ENCODE measurements at places on chromosomes 4 and X.

GRCh38 chrX:123771449-123772064 lies 38.7 kb upstream of the THOC2 start:
- DNase-seq: no peak

GRCh38 chrX:96569034-96569433 lies 115.6 kb upstream of the DIAPH2 start:
- no peak for DNase-seq

- peak; percentile 7 for DNase-seq
Measured at GRCh38 chr4:184165291-184165690, 52.4 kb downstream of the ENPP6 start.

GRCh38 chrX:134010690-134011089 lies 25.3 kb upstream of the GPC3 start:
- DNase-seq: no peak

DNA sequence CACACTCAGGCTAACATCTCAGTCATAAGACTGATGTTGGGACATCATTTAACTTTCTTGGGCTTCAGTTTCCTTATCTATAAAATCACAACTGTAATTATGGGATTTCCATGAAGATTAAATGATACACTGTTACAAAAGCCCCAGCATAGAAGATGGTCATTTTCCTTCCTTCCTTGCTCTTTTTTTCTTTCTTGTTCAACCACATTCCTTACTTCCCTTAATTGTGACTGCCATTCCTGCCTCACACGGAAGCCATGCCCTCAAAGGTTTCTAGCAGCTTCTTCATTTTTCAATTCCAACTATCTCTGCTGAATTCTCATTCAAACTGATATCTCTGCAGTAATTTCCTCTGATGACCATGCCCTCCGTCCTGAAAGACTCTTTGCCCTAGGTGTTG lies 311.8 kb downstream of the PPP3CA start:
- no peak for DNase-seq

GRCh38 chr4:110589297-110589696 lies 33.6 kb downstream of the PITX2 start:
- DNase-seq: no peak

Measured in NCI-H82 (cell line).